A673 (cell line): ENCODE measurements at places on chromosomes 1 and 21. TPM values are rescaled to one million over a fixed set of nuclear protein-coding genes. Genes with fewer than 3 reads are reported as not detected.

NUP133 gene
- 59.0 and 67.9 TPM in 2 replicates for total RNA-seq

BTG2 gene
- 8.5 and 9.3 TPM in 2 replicates for total RNA-seq

DNA sequence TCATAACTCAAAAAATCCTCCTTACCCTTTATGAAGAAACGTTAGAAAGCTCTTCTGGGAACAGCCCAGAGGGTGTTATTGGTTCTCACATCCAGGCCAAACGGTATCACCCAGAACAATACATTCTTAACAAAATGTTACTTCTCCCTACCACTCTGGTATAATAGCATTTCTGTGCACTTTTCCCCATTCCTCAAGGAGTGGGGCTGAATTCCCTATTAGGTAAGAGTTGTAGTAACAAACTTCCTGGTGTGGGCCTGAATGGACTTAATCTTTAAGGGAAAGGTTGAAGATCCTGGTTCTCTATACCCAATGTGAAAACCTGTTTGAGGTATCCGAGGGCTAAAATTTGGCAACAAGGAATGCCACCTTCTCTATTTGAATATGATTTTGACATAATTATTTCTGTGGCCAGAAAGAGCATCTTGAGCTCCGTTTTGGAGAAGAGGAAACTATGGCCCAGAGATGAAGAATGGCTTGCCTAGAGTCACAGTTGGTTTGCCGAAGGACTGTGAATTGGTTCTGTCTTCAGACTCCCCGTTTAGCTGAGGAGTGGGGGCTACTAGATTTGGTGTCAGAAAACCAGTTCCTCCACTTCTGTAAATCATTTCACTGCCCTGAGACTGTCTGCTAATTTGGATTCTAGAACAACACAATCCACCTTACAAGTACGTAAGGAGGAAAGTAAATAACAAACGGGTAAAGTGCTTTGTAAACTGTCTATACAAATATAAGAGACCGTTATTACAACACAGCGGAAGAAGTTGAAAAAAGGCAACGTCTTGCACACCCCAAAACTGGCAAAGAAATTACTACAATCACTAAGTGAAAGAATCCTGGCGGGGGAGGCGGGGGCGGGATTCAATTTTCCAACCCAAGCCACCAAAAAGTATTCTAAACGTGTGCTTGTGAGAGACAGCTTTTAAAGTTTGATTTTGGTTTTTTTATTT is 2.3 kb downstream of the ANP32E start:
- peak overlapping the region; percentile 77 for H3K4me3 ChIP-seq
- H3K27me3 ChIP-seq: no peaks in the 10 kb centered on the region
- peaks cover 32% of the 10 kb centered on the region for H3K36me3 ChIP-seq
- DNase-seq: peak; percentile 13
- H3K27ac ChIP-seq: peak overlapping the region; percentile 95

DNA sequence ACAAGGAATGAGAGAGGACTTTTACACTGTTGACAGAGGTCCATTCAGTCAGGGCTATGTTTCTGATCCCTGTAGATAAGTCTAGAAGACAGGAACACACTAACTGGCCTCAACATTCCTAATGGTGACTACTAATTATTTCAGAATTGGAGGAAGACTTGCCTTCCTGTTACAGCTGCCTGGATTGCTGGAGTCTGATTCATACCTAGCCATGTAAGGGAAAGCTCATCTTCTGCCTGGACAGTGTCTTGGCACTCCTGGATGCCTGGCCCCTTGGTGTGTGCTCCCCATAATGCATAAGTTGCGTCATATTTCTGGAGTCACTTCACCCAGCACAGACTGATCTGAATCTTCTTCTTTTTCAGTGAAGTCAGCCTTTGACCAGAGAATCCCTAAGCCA is 326.0 kb upstream of the RUNX1 start:
- no peaks in the 10 kb centered on the region for H3K4me1 ChIP-seq
- H3K4me3 ChIP-seq: no peak overlapping the region
- H3K27ac ChIP-seq: no peak overlapping the region
- no peaks in the 10 kb centered on the region for H3K27me3 ChIP-seq
- H3K36me3 ChIP-seq: no peaks in the 10 kb centered on the region
- DNase-seq: no peak

DNA sequence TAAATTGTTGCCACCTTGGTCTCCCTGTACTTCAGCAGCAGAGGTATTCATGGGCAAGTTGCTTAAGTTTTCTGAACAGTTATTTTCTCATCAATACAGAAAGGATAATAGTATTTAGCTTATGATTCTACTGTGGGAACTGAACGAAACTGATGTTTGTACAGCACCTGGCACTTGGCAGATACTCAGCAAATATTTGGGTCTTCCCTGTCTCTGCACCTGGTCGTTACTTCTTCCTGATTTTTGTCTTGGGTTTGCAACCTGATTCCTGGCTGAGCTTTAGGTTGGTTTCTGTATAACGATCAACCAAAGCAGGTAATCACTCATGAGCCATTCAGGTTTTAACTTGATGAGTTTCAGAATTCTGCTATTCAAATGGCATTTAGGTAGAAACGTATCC is 490.6 kb downstream of the KIF26B start:
- H3K4me3 ChIP-seq: no peak overlapping the region
- DNase-seq: no peak
- no peaks in the 10 kb centered on the region for H3K36me3 ChIP-seq
- no peak overlapping the region for H3K27ac ChIP-seq
- peaks cover 15% of the 10 kb centered on the region for H3K27me3 ChIP-seq
